ENCODE measurements at places on chromosomes 3 and 15.

GRCh38 chr3:53293867-53294266 lies 38.0 kb upstream of the TKT start:
- no peak for DNase-seq

DNA sequence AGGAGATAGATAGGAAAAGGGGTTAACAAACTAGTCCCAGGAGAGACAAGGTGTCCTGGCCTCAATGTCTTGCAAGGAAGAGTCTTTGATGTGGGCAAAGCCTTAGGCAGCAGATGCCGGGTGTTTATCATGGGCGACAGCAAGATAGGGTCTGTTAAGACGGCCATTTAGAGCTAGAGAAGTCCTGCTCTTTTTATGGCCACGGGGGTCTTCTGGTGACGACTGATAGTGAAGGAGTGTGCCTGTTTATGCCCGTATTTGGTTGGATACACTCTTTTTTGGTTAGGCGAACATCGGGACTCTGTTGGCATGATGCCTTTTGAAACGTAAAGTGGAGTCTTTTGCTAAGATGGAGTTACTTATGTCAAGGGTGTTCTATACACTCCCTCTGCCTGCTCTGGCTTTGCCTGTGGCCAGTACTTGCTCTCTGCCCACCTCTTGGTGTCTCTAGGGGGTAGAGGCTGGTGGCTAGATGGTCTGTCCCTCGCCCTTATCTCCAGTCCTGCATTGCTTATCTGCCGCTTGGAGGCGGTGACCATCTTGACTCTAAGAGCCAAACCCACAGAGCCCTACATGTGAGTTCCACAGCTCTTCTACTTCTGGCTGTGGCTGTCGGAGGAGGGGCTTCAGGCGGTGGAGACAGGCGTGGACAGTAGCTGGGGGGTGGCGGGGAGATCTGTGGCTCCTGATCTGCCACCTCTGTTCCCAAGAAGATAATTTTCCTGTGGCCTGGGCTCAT lies 55.8 kb upstream of the ZBTB38 start:
- DNase-seq, result no peak

DNA sequence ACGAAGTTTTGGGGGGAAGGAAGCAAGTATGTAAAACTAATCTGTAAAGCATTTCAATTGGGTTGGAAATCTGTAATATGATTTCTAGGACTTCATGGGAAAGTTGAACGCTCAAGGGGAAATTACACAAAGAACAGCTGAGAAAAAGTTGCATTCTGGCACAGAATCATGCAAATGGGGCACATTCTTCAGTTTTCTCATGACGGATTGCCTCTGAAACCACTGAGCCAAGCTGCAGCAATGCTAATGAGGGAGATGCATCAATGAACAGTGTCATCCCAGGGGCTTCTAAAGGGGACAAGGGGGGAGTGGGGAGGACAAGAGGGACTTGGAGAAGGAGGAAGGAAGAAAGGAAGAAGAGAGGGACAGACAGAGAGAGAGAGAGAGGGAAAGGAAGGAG lies 291.4 kb upstream of the ATP11B start:
- DNase-seq, result no peak

DNA sequence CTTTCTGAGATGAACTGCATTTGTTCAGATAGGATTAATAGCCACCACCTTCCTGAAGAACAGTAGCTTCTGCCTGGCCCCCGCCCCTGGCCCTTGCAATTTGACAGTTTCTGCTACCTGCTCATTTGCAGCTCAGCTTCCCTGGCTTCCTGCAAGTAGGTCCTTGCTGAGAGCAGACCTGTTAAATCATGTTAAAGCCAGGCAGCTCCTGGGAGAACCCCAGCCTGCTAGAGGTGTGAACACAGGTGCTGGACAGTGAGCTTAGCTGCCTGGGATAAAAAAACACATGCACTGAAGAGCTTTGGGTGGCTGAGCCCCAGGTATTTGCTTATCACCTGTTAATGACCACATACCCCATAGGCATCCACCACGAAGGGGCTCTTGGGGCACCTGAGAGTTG lies 143.4 kb downstream of the PTPRG start:
- no peak for DNase-seq

GRCh38 chr15:70880781-70881180 lies 11.5 kb downstream of the THAP10 start:
- no peak for DNase-seq

- DNase-seq, result peak; percentile 86
These were observed 64.2 kb upstream of the MYZAP start for GRCh38 chr15:57527382-57528091.

DNA sequence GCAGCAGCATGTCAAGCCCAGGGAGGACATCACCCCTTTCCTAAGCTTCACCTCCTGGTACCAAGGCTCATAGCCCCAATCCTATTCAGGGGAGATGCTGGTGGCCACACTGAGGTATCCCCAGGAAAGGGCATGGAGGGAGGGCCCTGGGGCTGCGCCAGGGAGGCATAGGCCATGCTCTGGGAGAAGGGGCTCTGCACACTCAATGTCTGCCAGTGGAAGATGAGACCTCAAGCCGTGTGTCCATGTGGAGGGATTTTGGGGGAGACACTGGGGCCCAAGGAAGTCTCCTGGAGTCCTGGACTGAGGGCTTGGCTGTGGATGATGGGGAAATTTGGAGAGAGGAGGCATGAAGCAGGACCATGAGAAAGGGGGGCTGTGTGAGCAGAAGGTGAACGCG lies 21.2 kb upstream of the PRR23E start:
- DNase-seq, result no peak

GRCh38 chr3:122794779-122795673 lies at the start of gene SLC49A4:
Gene SLC49A4, plus strand, starts transcription at chr3:122795069. Its CDS starts 124 bp downstream, at chr3:122795193.
- peak; percentile 86 for DNase-seq

DNA sequence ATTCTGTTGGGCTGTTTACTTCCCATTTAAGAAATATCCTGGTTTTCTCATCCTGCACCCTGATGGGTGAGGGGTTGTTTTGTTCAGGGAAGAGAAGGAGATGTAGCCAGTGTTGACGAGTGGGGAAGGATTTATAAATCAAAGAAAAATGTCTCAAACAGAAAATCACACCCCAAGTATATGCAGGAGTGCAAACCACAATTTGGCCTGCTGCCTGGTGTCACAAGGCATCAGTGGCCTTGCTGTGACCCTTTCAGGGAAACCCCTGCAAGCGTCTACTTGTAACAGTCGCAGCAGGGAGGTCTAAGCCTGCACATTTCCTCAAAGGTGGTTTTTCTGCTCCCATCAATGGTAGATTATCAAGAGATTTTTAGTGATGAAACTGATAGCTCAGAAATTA lies 132.6 kb upstream of the LRRN1 start:
- no peak for DNase-seq

- DNase-seq, result no peak
These were observed 503.5 kb downstream of the FGF12 start for GRCh38 chr3:192223815-192224214.

GRCh38 chr15:95041297-95041696 lies 809.9 kb downstream of the MCTP2 start:
- no peak for DNase-seq

GRCh38 chr3:69033470-69033869 lies 18.7 kb downstream of the TMF1 start:
- DNase-seq, result no peak

DNA sequence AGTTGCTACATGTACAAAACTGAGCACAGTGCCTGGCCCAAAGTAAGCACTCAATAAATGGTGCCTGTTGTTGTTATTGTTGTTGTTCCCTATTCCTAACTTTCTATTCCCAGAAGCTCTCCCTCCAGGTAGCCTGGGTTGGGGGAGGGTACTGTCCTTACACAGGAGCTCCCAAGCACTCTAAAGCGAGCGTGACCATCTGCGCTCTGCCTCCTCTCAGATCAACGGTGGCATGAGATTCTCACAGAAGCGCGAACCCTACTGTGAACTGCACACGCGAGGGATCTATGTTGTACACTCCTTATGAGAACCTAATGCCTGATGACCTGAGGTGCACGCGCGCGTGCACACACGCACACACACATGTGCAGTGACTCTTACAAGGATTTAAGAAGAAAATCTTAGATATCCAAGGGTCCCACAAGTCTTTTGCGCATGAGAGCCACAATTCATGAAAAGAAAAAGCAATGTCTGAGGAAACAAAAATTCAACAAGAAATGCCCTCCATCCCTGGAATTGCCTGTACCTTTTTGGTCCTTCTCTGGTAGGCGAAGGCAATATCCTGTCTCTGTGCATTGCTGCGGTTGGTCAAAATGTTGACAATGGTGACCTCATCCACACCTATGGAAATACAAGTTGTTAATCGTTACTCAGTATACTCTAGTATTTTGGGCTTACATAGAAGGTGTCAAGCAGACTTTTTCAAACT lies 33.7 kb downstream of the ANXA2 start:
- no peak for DNase-seq

DNA sequence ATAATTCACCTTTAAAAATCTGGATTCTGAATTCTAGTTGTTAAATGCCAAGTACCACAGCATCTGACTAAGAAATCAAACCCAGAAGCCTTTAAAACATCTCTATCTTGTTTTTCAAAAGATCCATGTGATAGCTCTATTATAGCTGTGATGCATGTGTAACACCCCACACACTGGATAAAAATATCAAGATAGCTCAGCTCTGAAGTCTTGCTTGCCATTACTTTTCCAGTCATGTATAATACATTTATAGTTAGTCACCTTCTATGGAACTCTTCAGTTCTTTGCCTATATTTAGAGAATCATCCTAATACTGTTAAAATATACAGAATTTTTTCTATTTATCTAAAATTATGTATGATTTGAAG lies 11.6 kb downstream of the ARPP19 start:
- DNase-seq, result no peak

- DNase-seq, result peak; percentile 78
These were observed 16.4 kb upstream of the SKIC8 start for GRCh38 chr15:78315686-78316282.
